Cortex of kidney (tissue), 1 donor: ENCODE measurements at places on chromosomes 5 and 9.

DNA sequence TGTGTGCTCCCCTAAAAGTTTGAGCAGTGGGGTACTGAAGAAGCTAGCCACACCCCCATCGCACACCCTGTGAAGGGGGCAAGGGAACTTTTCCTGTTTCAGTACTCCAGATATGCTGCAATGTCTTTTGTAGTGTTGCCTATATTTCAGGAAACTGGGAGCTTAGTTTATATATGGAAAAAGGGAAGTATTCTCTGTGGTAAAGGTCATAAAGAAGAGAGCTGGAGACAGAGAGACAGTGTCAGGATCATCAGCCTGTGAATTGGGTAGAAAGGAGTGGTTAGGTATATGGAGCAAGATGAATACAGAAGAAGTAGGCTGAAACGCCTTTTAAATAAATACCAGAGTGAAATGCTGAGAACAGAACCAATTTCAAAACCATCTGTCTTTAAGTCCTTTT is 82.2 kb upstream of the C9orf72 start:
- no peak for DNase-seq

GRCh38 chr5:4104831-4105597 is 509.4 kb downstream of the IRX1 start:
- no peak for DNase-seq

- no peak for DNase-seq
These were observed 50.7 kb downstream of the PIP5K1B start for GRCh38 chr9:68755752-68756151.

GRCh38 chr5:44332285-44332971 is 56.8 kb downstream of the FGF10 start:
- no peak for DNase-seq

GRCh38 chr5:12095808-12096281 is 191.6 kb upstream of the CTNND2 start:
- DNase-seq: no peak

DNA sequence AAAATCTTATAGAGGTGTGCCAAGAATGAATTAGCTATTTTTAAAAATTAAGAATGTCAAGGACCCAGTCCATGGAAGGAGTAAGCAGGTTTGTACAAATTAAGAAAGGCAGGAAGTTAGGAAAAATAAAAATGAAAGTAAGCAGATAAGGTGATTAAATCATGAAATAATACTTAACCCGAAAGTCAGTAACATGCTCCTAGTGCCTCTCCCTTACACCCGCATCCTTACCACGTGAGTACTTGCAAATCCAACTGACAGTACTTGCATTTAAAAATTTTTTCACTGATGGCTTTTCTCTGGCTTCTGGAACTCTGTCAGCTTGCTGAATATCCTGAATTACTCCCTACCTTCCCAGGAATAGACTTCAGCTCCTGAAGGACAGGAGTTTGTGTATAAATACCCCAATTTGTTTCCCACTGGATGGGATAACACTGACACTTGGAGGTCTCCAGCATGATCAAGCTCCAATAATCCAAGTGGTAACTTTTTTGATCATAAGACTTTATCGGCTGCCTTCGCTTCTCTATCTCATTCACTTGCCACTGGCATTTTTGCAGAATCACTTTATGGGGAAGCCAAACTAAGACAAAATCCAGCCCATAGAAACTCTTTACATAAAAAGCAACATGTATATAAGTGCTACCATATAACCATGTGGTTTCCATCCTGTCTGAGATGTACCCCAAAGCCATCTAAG is 41.6 kb upstream of the RICTOR start:
- no peak for DNase-seq

- DNase-seq: no peak
These were observed 197.0 kb downstream of the SLF1 start for GRCh38 chr5:94815313-94816039.

- no peak for DNase-seq
These were observed 32.1 kb downstream of the PRUNE2 start for GRCh38 chr9:76873821-76874220.

- no peak for DNase-seq
These were observed 168.2 kb downstream of the CACNA1B start for GRCh38 chr9:138045541-138046490.

DNA sequence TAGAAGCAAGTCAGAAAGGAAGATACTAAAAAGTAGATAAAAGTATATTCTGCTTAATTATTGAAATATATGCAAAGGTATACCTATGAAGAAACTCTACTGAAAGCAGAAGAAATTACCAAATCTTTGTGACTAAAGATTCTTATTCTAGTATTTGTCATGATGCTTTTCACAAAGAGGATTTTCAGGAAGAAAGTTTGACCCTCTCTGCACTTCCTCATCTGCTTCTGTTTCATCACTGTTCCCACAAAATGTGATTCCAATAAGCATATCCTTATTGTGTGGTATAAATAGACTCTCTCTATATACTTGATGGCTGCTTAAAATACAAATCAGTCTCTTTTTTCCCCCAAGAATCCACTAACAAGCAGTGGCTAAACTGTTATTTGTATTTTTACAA is 2139.6 kb upstream of the ACO1 start:
- no peak for DNase-seq

- no peak for DNase-seq
These were observed 14.3 kb downstream of the IL5 start for GRCh38 chr5:132528866-132529634.

DNA sequence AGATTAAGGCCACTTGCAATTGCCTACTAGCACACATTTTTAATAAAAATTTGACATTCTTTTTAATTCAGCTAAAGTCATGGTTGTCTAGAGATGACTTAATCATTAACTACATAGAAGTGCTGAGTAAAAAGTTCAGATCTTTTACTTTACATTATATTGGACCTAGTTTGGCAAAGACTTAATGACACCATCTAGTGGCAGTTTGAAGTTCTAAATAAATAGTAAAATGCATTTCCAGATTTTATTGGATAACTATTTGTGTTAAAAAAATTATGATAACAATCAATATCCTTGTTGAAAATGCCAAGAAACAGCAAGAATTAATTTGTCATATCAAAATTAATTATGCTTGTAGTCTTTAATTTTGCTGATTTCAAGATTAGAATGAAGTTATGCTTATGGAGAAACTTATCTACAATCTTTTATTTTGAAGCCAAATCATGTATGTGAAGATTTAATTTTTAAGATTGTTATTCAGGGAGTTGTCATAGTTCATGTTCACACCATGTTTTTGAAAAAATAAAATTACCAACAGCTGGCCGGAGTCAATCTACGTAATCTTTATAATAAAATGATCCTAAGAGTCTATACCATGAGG is 69.6 kb upstream of the PJA2 start:
- DNase-seq: no peak

DNA sequence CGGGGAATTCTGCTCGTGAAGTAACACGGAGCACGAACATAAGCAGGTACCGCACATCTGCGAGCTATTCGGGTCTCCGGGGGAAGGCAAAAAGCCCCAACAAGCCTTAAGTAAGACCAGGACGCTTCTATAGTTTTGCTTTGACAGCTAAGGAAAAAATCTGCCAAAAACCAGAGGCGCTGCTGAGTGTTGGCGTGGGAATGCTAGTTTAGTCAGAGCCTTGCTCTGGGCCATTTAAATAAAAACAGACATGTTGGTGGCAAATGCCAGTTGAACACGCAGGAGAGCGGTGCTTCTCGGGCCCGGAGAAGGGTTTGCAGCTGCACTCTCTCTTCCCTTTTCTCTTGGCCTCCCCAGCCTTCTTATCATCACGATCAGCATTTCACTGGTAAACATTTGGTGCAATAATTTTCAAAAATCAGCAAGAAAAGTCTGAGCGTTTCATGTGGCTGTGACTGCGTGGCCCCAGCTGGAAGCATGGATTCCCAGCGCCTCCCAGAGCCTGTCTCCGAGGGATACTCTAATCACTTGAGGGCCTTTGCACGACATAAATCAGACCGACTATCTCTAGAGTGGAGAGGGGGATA is 6.4 kb upstream of the NOTCH1 start:
- no peak for DNase-seq

DNA sequence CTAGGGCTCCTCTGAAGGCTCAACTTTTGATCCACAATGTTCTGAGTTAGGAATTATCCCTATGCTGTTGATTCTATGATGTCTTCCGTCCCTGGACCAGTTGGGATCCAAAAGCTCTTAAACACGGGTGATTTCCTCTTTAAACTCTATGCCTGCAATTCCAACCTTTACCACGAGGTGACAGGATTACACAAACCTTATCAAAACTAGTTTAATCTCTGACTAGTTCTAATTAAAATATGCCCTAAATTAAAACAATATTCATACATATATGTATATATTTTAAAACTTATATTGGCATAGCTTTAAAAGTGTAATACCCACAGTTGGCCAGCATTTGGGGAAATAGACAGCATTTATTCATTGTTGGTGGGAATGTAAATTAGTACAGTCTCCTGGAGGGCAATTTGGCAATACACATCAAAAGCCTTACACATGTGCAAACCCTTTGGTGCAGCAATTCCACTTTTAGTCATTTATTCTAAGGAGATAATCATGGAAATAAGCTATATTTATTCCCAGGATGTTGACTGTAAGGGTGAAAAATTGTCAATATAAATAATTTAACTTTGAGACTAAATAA is 51.6 kb upstream of the PHYKPL start:
- no peak for DNase-seq

GRCh38 chr5:124355928-124356327 is 390.5 kb downstream of the ZNF608 start:
- no peak for DNase-seq

DNA sequence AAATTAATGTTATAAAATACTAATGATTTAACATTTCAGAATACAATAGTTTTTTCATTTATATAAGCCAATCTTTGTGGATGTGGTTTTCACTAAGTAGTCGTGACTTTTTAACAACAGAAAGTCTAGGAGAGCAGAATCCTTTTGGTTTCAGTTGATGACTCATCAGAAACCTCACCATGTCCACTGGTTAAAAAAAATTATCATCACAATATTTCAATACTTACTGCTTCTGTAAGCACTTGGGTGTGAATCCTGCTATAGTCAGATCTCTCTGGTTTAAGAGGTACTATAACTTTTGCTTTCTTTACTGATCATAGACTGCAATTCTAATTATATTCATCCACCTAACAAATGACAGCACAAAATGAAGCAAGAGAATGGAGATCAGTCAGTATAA is 77.2 kb downstream of the MRPS30 start:
- no peak for DNase-seq

DNA sequence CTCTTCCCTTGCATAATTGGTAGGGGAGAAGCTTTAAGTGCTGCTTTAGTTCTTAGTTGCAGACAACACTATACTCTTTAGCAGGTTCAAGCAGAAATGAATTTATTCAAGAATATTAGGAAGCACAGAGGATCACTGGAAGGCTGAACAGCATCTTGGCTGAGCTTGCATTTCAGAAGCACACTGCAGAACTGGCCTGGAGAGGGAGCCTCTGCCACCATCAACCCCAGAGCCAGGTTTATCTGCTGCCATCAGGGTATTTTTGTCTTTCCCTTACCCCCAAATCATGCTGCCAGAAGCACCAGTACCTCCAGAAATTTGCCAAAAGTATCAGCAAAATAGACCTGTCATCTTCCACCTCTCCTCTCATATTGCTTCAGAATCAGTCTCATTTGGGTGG is 440.7 kb downstream of the DMAC1 start:
- DNase-seq: no peak
